ENCODE measurements at places on chromosomes 13 and 19.

GRCh38 chr19:940591-941291 is 14.9 kb downstream of the ARID3A start:
- DNase-seq: no peak

DNA sequence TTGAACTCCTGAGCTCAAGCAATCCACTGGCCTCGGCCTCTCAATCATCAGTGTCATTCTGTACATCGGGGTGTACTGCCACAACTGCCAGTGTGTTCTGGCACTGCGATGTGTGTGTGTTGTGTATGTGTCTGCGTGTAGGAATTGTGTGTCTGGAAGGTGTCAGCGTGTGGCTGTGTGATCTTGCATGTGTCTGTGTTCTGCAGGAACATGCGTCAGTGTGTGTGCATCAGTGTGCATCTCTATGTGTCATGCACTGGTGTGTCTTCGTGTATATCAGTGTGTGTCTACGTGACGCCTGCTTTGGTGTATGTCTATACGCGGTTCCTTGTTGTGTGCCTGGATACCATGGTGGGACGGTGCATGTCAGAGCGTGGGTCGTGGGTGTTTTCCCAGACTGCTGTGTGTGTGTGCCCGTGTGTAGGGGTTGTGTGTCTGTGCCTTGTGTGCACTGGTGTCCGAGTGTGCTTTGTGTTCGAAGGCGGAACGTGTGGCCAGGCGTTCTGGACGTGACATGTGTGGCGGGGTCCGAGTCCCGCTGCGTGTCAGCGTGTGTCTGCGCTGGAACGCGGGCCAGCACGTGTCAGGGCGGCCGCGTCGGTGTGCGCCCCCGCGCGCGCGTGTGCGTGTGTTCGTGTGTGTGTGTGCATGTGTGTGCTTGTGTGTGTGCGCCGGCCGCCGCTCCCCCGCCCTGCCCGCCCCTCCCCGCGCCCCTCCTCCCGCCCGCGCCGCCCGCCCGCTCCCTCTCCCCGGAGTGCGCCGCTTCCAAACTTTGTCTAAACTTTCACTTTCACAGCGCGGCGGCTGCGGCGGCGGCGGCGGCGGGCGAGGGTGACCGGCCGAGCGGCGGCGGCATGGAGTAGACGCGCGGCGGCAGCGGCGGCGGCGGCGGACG is at the start of gene NFIX:
NFIX (plus strand) TSS at position 775 of the 895 bp plus-strand sequence. CDS start 363 bp downstream, outside the sequence.
- DNase-seq: peak; percentile 44

- no peak for DNase-seq
Observed at GRCh38 chr13:43800828-43801227, 14.1 kb upstream of the ENOX1 start.

DNA sequence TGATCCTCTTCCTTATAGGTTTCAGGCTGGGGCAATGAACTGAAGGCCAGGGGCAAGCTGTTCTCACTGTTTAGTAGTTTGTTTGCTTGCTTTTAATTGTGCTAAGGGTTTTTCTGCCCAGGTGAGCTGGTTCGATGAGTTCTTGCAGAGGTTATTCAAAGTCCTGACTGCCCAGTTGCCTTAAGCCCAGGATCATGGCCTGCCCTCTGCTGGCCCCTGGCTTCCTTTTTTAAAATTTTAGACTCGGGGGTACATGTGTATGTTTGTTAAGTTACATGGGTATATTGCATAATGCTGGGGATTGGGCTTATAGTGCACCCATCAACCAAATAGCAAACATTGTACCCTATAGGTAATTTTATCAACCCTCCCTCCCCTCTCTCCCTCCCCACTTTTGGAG is 65.7 kb downstream of the ZNF536 start:
- DNase-seq: peak; percentile 22

DNA sequence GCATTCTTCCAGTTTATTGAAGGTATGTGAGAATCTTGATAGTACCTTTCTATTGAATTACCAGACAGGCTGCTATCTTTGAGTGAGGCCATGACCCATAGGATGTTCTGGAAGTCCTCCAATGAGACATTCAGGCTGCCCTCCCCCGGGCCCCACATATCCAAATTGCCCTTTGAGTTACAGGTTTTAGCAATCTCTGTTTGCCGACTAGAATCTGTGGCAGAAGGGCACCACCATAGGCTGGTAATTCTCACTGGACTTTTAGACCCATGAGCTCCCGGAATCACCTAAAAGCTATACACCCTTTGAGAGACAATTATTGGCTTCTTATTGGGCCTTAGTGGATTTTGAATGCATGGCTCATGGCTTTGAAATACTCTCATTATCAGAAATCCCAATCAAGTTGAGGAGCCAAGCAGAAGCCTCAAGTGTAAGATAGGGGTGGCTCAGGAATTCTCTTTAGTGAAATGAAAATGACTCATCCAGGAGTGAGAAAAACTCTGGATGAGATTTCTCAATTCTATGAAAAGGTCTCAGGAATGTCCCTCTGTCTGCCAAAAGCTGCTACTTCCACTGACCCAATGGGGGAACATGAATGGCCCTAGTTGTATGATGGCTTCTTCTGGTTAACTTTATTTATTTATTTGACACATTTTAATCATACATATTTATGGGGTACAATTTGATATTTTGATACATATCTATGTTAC is 172.1 kb upstream of the CSNK1A1L start:
- no peak for DNase-seq

DNA sequence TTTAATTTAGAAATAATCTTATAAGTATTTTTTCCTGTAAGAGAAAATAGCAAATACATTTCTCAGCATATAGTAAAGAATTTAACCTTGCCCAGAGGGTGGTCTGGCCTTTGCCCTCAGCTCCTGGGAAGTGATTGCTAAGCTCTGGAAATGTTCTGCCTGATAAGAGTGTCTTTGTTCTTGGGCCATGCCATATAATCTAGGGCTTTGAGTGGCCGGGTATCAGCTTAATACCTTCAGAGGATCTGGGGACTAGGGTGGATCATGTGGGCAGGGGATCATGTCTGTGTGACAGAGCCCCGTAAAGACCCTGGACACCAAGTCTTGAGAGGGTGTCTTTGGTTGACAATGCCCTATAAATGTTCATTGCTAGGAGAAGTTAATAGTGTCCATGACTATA is 1032.4 kb upstream of the MIR17HG start:
- no peak for DNase-seq

DNA sequence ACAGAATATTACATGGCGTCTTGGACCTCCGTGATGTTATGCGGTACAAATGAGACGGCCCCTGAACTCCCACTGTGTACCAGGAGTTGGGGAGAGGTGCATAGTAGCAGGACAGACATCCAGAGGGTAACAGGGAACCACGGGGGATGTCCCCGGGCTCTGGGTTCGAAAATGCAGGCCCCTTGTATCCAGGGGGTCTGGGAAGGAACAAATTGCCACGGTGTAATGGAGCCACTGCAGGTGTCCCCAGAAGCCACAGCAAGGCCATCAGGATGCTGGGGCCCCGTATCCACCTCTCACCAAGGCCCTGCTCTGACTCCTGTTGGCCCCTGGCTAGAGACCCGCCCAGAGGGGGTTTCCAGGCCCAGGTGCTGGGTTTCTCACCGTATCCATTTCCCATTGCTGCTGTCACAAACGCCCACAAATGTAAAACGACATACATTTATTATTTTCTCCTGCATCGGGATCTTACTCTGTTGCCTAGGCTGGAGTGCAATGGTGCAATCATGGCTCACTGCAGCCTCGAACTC is 77.8 kb downstream of the INSR start:
- no peak for DNase-seq

GRCh38 chr13:113280126-113280525 is 16.9 kb upstream of the LAMP1 start:
- no peak for DNase-seq

GRCh38 chr13:96700657-96701056 is 293.6 kb downstream of the OXGR1 start:
- no peak for DNase-seq

GRCh38 chr13:98525456-98526181 is 51.3 kb downstream of the STK24 start:
- no peak for DNase-seq

GRCh38 chr13:19632915-19633478 is 462 bp upstream of the MPHOSPH8 start:
- DNase-seq: no peak

DNA sequence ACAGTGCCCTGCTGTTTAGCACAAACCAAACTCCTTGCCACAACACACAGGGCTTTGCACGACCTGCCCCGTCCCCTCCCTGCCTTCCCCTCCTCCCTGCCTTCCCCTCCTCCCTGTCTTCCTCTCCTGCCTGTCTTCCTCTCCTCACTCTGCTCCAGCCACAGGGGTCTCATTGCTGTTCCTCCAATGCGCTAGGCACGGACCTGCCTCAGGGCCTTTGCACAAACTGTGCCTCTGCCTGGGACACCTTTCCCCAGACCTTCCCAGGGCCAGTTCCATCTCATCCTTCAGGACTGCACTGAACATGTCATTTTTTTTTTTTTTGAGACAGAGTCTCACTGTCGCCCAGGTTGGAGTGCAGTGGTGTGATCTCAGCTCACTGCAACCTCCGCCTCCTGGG is 1.8 kb upstream of the CREB3L3 start:
- no peak for DNase-seq

DNA sequence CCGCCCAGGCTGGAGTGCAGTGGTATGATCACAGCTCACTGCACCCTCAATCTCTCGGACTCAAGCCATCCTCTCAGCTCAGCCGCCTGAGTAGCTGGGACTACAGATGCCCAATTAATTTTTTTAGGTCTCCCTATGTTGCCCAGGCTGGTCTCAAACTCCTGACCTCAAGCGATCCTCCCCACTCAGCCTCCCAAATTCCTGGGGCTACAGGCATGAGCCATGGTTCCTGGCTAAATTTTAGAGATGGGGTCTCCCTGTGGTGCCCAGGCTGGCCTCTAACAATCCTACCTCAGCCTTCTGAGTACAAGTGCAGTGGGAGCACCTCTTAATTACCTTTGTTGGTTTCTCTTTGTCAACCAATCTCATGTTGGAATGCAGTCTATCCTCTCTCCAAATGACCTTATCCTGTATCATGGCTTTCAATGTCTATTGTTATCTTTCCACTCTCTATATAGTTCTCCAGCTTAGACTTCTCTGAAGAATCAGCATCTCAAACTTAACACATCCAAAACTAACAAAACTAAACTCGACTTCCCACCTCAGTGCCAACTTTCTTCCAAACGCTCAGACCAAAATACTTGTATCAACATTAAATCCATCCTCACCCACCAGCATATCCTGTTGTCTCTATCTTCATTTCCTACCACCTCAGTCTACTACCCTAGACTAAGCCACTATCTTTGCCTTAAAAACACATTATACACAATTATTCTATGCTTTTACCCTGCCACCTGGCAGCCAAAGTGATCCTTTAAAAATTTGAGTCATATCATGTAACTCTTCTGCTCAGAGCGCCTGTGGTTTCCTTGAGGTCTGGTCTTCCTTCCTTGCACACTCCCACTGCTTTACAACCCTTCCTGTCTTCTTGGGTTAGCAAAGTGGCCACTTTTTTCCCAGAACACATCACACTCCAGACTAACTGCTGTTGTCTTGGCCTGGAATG is 6.7 kb downstream of the TPT1 start:
- no peak for DNase-seq

DNA sequence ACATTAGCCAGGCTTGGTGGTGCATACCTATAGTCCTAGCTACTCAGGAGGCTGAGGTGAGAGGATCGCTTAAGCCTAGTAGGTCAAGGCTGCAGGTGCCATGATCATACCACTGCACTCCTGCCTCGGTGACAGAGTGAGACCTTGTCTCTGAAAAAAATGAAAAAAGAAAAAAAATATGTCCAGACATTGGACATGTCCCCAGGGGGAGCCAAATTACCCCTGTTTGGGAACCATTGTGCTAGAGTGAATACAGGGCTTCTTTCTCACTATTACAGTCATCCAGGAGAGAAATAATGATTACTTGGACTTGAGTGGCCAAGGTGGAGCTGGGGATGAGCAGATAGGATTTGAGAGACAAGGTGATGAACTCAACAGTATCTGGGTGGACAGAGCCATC is 52.9 kb upstream of the ABCC4 start:
- DNase-seq: no peak

DNA sequence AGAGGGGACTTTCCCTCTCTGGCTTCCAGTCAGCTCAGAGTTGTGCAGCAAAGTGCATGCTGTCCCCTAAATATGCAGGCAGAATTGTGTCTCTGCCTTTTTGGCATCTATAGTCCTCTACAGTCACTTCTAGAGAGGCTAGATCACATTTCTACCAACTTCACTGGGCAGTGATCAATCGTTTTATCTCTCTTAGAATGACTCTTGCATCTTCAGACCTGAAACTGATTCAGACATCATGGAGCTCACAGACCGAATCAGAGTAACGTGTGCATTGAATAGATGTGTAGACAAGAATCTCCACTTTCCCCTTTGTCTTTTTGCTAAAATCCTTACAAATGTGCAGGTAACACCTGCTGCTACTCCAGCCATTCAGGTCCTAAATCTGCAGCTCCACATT is 6.2 kb downstream of the ZNF253 start:
- no peak for DNase-seq

- DNase-seq: peak; percentile 84
Observed at GRCh38 chr13:90867336-90867683, 480.2 kb upstream of the MIR17HG start.

DNA sequence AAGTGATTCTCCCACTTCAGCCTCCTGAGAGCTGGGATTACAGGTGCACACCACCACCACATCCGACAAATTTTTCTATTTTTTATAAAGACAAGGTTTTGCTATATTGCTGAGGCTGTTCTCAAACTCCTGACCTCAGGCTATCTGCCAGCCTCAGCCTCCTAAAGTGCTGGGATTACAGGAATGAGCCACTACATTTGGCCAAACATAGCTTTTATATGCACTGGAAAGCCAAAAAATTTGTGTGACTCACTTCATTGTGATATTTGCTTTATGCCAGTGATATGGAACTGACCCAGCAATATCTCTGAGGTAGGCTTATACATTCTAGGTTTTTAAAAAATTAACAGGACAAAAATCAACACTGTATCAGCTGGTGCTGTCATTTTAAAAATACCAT is 26.8 kb upstream of the ACOD1 start:
- DNase-seq: no peak

DNA sequence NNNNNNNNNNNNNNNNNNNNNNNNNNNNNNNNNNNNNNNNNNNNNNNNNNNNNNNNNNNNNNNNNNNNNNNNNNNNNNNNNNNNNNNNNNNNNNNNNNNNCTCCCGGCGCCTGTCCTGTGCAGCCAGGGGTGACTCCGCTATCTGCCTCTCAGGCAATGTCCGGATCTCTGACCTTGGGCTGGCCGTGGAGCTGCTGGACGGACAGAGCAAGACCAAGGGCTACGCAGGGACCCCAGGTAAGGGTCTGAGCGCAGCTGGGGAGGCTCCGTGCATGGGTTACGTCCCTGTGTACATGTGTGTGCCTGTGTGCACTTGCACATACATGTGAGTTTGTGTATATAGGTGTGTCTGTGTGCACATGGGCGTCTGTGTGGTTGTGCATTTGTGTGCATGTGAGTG is 36.1 kb upstream of the TMEM255B start:
- no peak for DNase-seq

All from SK-MEL-5 (cell line).